ENCODE measurements at places on chromosomes 2 and 18.

DNA sequence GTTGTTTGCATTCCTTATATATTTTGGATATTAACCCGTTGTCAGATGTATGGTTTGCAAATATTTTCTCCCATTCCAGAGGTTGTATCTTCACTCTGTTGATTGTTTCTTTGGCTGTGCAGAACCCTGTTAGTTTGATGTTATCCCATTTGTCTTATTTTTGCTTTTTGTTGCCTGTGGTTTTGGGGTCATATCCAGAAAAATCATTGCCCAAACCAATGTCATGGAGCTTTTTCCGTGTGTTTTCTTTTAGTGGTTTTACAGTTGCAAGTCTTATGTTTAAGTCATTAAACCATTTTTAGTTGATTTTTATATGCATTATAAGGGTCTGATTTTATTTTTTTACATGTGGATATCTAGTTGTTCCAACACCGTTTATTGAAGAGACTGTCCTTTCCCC lies 35.8 kb downstream of the PPIG start:
- no peak for DNase-seq

DNA sequence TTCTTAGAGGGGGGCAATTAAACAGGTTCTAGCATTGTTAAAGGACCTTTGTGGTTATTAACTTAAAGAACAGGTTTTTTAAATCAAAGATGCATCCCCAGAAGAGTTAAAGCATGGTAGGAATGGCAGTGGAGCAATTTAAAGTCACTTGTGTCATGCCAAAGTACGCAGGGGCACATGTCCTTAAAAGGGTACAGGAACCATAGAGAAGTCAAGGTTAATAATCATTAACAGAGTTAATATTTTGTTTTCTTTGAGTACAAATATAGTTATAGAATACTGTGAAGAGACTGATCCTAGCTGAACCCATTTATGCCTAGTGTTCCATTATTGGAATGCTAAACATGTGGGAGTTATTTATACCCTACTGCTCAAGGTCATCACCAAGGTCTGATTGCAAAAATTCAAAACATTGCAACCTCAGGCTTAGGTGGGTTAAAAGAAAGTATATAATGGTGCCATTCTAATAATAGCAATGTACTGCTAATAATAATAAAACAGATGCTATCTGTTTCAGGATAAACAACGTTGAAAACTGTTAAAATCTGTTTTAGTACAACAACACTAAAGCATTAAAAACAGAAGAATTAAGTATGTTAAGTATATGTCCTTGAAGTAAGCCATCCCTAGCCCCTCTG lies 216.0 kb downstream of the MYO3B start:
- DNase-seq = no peak

DNA sequence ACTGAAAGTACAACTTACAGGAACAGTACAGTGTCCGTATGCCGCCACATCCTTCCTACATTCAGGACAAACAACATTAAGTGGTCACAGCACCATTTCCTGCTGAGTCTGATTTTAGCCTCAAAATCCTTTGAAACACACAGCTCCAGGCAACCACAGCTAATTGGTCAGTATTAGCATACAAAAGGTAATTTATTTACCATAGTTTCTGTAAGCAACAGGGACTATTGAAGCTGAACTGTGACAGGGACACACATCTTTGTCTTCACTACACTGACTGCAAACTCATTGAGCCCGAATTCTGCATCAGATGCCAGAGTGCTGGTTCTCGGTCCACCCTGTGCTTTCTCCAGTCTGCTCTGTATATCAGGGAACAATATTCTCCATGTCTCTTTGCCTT lies 151.8 kb downstream of the ST6GAL2 start:
- no peak for DNase-seq

DNA sequence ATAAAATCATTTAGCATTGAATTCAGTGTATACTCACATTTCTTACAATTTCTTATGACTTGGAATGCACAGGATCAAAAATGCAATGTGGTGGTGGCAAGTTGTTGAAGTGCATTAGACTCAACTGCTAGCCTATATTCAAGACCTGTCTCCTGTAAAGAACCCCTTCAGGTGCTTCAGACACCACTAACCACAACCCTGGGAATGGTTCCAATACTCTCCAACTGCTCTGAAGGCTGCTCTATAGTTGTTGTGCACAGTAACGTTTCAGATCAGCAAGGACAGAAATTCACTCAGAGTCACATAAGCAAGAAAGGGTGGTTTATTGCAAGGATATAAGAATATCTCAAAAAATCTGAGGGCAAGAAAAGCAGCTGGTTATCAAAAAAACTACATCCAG lies 6.5 kb downstream of the GKN1 start:
- no peak for DNase-seq

DNA sequence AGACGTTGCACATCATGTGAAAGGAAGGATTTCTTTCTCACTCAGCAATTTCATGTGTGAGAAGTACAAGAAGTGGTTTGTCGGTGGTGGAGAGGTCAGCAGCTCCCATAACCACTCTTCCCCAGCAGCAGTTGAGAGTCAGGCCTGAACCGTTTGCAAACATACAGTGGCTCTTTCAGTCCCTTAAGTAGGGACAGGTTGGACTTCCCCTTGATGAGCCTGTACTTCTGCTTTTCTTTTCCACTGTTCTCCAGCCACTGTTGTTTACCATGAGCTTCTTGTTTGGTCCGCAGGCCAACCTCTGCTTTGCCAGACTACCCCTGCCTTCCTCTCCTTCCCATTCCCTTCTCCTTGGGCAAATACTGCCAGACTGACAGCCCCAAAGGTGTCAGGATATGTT lies 391.3 kb upstream of the CELF4 start:
- DNase-seq = no peak

GRCh38 chr2:230901006-230901405 lies 24.0 kb downstream of the GPR55 start:
- no peak for DNase-seq

- DNase-seq = no peak
Observed at GRCh38 chr2:176818617-176819016, 394.0 kb upstream of the HNRNPA3 start.

- no peak for DNase-seq
Observed at GRCh38 chr2:150944315-150944714, 317.3 kb downstream of the RBM43 start.

GRCh38 chr2:24199968-24200590 lies 25.2 kb downstream of the FAM228A start:
- no peak for DNase-seq

- no peak for DNase-seq
Observed at GRCh38 chr2:172997031-172997430, 78.6 kb upstream of the MAP3K20 start.

- no peak for DNase-seq
Observed at GRCh38 chr2:109348190-109348589, 219.2 kb downstream of the SH3RF3 start.

GRCh38 chr2:207122651-207123334 lies 43.0 kb downstream of the KLF7 start:
- no peak for DNase-seq

DNA sequence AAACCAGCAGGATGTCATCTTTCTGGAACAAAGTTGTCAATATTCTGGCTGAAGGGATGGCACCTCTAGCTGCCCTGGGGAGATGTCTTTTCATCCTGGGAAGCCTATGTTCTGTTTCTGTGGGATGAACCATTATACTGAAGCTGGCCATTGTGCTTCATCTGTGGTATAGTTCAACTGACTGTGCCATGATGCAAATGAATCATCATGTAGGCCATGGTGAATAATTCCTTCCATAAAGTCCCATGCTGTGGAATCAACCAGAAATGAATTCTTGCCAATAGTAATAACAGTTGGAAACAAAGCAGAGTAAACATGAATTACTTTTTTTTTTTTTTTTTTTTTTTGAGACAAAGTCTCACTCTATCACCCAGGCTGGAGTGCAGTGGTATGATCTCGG lies 64.1 kb upstream of the CNGA3 start:
- DNase-seq = no peak

- no peak for DNase-seq
Observed at GRCh38 chr2:11073251-11073650, 82.0 kb upstream of the SLC66A3 start.

- no peak for DNase-seq
Observed at GRCh38 chr2:47211497-47212011, 56.4 kb upstream of the STPG4 start.

- no peak for DNase-seq
Observed at GRCh38 chr2:100071335-100072043, 70.9 kb downstream of the AFF3 start.

DNA sequence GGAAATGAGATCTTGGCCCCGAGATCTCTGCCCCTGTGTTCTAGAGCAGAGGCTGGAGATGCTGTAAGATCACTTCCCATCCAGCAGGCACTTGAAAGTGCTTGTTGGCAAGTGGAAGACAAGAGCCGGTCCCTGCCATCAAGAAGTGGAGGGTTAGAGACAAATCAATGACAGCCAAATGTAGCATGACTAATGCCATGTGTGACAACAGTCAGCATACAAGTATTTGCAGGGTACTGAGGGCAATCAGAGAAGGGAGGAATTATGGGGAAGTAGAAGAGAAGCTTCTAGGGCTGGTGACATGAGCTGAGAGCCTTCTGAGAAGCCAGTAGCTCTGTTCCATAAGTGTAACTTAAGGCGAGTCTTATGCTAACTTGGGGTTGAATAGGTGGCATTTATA lies 58.6 kb downstream of the TMEM17 start:
- DNase-seq = no peak

DNA sequence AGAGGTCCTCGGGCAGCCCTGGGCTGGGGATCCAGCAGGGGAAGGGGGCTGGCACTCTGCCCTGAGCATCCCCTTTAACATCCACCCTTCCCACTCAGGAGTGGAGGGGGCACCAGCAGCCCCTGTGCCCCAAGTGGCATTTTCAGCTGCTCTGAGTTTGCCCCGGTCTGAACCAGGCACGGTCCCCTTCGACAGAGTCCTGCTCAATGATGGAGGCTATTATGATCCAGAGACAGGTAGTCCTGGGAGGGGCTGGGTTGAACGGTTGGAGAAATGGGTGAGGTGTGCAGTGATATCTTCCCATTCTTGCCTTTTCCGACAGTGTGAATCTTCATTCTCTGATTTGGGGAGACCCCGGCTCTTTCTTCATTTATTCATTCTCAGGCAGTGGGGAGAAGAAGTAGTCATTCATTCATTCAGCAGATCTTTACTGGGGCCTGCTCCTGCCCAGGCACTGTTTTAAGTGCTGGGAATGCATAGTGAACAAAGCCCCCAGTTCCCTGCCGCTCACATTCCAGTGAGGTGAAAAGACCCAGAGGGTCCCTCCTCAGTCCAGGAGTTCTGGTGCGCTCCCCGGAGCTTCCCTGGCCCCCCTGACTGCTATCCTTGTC lies 1.4 kb upstream of the KHK start:
- no peak for DNase-seq

DNA sequence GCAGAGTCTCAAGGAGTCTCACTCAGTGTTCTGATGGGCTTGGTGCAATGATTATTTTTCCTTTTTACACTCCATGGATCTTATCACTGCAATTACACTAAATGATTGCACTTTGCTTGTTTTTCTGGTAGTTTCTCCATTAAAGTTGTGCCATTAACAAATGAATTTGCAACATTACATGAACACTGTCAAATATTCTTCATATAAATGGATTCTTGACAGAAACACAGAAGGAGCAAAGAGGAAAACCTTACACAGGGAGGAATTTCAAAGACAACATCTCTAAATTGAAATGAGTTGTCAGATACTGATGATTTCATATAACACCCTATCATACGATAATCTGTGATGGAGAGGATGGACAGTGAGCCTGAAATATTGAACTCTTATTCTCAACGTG lies 65.4 kb upstream of the CHST9 start:
- no peak for DNase-seq

DNA sequence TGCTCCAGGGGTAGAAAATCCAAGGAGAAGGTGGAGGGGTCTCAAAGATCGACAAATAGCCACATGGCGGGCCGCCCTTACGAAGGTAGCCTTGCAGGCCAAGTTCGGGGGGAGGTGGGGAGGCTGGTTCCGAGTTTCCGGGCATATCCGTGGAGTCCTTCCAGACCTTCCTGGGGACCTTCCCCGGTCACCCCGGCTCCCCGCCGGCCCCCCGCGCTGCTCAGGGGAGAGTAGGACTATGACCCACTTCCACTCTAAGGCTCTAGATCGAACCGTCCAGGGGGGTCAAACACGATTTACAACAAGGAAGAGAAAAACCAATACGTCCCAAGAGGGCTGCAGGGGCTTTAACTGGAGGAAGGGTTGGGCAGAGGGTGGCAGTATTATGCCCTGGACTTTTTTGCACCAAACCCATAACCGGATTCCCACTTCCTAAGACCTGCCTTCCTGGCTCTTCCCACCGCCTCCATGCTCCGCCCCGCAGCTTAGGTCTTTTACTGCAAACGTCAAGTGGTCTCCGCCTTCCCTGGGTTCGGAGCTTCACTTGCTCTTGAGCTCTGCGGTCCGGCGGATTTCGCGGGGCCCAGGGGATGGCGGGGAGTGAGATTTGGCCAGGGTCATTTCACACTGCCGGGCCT lies 779 bp upstream of the LYPD6 start:
- DNase-seq = peak; percentile 22

- DNase-seq = no peak
Observed at GRCh38 chr2:145015561-145015960, 495.6 kb upstream of the ZEB2 start.

GRCh38 chr2:201228271-201228911 lies 31.9 kb upstream of the CASP8 start:
- no peak for DNase-seq

- DNase-seq = no peak
Observed at GRCh38 chr2:170461889-170462288, 253.2 kb upstream of the SP5 start.

GRCh38 chr2:50551018-50551726 lies 480.8 kb downstream of the NRXN1 start:
- no peak for DNase-seq

DNA sequence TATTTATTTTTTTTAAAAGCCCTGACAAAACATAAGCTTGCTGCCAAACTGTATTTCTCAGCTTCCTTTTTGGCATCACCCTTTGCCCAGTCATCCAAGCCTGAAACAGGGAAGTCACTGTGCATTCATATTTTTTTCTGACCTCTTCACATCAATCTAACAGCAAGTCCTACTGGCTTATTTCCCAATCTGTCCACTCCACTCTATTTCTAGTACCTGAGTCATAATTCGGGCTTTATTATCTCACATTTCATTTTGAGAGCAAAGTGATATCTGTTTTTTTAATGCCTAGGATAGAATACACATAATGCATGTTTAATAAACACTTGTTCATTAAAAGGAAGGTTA lies 5.1 kb downstream of the HNMT start:
- no peak for DNase-seq

GRCh38 chr18:48939205-48940097 lies 11.3 kb downstream of the SMAD7 start:
- DNase-seq = no peak

- no peak for DNase-seq
Observed at GRCh38 chr2:121796239-121796638, 40.8 kb downstream of the TSN start.

DNA sequence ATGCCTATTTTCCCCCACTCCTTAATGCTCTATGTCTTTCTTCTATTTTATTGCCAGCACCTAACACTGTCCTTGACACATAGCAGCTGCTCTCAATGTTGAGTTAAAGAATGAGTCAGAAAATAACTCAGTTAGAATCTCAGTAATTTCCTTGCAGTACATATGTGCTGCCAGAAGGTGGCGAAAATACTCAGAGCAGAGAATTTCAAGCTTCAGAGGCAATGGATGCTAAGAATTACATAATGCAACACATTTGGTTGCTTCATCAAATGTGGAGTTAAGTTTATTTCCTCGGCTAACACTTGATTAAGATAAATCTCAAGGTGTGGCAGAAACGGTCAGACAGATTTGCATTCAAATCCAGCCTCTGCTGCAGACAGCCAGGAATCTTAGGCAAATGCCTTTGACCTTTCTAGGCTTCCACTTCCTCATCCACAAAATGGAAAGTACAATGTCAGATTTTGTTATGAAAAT lies 105.6 kb downstream of the VSNL1 start:
- no peak for DNase-seq
